Heart right ventricle (tissue), 16 donors: ENCODE measurements at places on chromosomes 7 and 10. TPM values are rescaled to one million over a fixed set of nuclear protein-coding genes. Genes with fewer than 3 reads are reported as not detected.

DNA sequence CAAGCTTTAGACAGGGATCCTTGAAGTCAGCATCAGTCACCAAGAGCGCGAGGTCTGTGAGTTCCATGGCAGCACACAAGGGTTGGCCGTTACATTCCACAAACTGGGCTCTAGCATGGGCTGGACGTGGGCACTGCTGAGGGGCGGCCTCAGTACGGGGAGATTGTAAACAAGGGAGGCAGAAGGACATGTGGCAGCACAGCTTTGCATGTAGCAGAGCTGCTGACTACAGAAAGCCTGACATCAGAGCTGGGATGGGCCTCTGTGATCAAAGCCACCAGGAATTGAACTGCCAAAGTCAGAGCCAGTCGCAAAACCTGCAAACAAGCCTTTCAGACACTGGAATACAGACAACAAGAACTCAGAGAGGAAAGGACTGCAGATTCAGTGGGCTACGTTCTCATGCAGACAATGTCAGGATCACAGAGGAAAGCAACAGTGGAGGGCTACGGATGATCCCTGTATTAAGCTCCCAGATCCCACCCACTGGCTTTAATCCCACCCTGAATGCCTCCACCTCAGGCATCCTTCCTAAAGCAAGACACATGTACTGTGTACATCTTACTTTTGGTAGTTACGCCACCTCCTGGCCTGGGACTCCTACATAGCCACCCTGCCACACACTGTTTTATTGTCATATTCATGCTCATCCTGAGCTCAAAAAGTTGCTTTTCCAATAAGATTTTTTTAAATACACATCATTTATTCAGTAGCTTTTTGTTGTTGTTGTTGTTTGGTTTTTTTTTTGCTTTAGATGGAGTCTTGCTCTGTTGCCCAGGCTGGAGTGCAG lies 291.1 kb upstream of the IMMP2L start:
- H3K36me3 ChIP-seq, result peaks cover under 1% of the 10 kb centered on the region
- no peak overlapping the region for H3K27ac ChIP-seq
- H3K27me3 ChIP-seq, result no peaks in the 10 kb centered on the region

GRCh38 chr10:24771943-24772694 lies 48.4 kb upstream of the ARHGAP21 start:
- DNase-seq, result no peak
- no peaks in the 10 kb centered on the region for H3K27me3 ChIP-seq
- H3K4me1 ChIP-seq, result no peaks in the 10 kb centered on the region
- H3K36me3 ChIP-seq, result no peaks in the 10 kb centered on the region
- H3K27ac ChIP-seq, result no peak overlapping the region

GRCh38 chr7:147400925-147401324 lies 1189.6 kb upstream of the C7orf33 start:
- no peak overlapping the region for H3K4me3 ChIP-seq
- no peaks in the 10 kb centered on the region for H3K36me3 ChIP-seq
- no peak overlapping the region for H3K27ac ChIP-seq
- no peak for DNase-seq
- H3K27me3 ChIP-seq, result no peaks in the 10 kb centered on the region
- H3K4me1 ChIP-seq, result no peaks in the 10 kb centered on the region

TDRD1 gene
- 4.3 TPM for total RNA-seq

DNA sequence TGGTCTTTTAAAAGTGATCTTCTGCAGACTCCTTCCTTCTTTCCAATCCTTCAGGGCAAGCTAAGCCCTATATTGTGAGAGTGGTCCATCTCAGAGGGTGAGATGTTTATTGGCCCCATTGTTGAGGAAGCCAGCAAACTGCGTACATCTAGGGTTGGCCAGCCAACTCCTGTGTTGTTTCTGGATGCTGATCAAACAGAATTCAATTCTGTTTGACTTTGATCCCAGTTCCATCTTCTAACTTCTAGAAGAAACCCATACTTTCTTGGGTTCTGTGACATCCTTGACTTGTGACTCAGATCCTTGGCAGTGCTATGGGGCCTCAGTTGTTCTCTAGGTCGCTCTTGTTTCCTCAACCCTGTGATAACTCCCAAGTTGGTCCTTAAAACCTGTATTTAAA lies 116.2 kb downstream of the LSMEM1 start:
- H3K27ac ChIP-seq, result no peak overlapping the region
- H3K36me3 ChIP-seq, result no peaks in the 10 kb centered on the region
- DNase-seq, result no peak
- H3K4me1 ChIP-seq, result peaks cover 4% of the 10 kb centered on the region
- H3K27me3 ChIP-seq, result no peaks in the 10 kb centered on the region

- H3K4me3 ChIP-seq, result peak within 1 kb of the TSS; percentile 65
- peaks cover 3% of the 10 kb centered on the region for H3K27me3 ChIP-seq
- no peaks in the 10 kb centered on the region for H3K4me1 ChIP-seq
- H3K27ac ChIP-seq, result peak within 1 kb of the TSS; percentile 69
- peak; percentile 43 for DNase-seq
These were observed at the start of gene C10orf67 for GRCh38 chr10:23344241-23344841. Gene C10orf67, minus strand, starts transcription at chr10:23344797. Its CDS starts 23 bp downstream, at chr10:23344774.

DNA sequence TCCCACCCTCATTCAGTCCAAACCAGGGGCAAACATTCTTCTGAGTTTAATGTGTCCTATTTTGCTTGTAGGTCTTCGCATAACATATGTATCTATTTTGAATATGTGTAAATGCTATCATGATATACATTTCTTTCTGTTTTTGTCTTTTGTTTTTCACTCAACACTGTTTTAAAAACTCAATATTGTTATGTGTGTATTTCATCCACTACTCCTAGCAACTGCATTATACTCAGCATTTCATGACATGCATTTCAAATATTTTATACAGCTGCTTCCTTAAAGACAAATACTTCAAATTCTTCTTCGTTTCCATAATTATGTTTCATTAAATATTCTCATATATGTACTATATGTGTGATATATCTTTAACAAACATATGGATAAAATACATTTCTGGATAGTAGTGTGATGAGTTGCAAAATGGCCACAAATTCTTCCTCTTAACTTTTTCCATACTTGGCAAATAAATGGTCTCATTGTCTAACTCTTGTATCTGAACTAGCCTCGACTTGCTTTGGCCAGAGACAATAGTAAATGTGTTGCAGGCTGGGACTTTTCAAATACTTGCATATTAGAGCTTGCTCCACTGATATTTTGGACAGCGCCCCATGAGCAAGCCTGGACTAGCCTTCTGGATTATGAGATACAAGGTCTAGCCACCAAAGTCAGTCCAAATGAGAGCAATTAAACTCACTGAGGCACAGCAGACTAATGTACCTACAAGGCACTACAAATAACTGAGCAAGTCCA lies 539.7 kb upstream of the KCND2 start:
- H3K4me3 ChIP-seq, result no peak overlapping the region
- H3K27me3 ChIP-seq, result no peaks in the 10 kb centered on the region
- no peaks in the 10 kb centered on the region for H3K4me1 ChIP-seq
- H3K27ac ChIP-seq, result no peak overlapping the region

GRCh38 chr10:76640806-76641205 lies 996.8 kb downstream of the KCNMA1 start:
- no peak overlapping the region for H3K27ac ChIP-seq
- DNase-seq, result no peak
- H3K27me3 ChIP-seq, result no peaks in the 10 kb centered on the region

- no peak for DNase-seq
- H3K27ac ChIP-seq, result peak overlapping the region; percentile 92
- H3K4me3 ChIP-seq, result peak overlapping the region; percentile 63
- peaks cover 13% of the 10 kb centered on the region for H3K4me1 ChIP-seq
These were observed 43.8 kb upstream of the FAM20C start for GRCh38 chr7:148543-148931.

GRCh38 chr7:25652366-25652765 lies 424.1 kb upstream of the NPVF start:
- H3K4me1 ChIP-seq, result peaks cover 14% of the 10 kb centered on the region
- H3K27ac ChIP-seq, result no peak overlapping the region
- no peak overlapping the region for H3K4me3 ChIP-seq
- DNase-seq, result no peak
- no peaks in the 10 kb centered on the region for H3K36me3 ChIP-seq

GPRIN2 gene
- not detected for total RNA-seq

- no peak for DNase-seq
- H3K27me3 ChIP-seq, result no peaks in the 10 kb centered on the region
- H3K4me1 ChIP-seq, result no peaks in the 10 kb centered on the region
- H3K27ac ChIP-seq, result no peak overlapping the region
- H3K4me3 ChIP-seq, result no peak overlapping the region
These were observed 182.2 kb upstream of the PRR15 start for GRCh38 chr7:29381206-29382094.

DNA sequence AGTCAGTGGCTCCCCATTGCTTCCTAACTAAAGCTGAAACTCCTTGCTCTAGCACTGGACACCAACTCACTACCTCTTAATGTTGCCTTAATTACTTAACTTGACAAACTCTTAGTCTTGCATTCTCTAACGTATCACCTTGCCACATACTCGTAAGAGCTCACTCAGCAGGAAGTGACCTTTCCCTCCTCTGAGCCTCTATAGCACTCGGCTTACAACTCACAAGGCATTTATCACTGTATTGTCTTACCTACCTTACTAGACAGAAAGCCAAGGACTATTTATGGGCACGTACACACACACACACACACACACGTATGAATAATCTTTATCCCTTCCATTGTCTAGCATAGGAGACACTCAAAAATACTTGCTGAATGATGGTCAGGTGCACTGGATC lies 21.2 kb downstream of the CEP41 start:
- H3K27ac ChIP-seq, result no peak overlapping the region
- no peak overlapping the region for H3K4me3 ChIP-seq
- H3K36me3 ChIP-seq, result no peaks in the 10 kb centered on the region

DNA sequence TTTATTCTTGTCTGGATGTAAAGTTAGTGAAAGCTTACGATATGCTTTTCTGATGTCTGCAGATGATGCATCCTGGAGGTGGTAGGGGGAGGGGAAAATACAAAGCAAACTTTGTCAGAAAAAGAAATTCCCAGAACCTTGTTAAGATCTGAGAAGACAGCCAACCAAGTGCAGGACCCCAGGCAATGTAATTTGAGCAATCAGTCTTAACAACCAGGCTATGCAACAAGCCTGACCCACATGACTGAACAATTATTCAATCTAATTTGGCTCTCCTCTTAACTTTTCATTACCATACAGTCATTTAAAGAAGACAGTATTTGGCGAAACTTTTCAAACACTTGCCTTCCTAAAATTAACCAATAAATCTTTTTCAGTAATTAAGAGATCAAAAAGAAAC lies 74.5 kb downstream of the DNAJC1 start:
- H3K4me1 ChIP-seq, result peaks cover 3% of the 10 kb centered on the region
- no peaks in the 10 kb centered on the region for H3K27me3 ChIP-seq
- DNase-seq, result no peak
- H3K36me3 ChIP-seq, result no peaks in the 10 kb centered on the region
- no peak overlapping the region for H3K27ac ChIP-seq

DNA sequence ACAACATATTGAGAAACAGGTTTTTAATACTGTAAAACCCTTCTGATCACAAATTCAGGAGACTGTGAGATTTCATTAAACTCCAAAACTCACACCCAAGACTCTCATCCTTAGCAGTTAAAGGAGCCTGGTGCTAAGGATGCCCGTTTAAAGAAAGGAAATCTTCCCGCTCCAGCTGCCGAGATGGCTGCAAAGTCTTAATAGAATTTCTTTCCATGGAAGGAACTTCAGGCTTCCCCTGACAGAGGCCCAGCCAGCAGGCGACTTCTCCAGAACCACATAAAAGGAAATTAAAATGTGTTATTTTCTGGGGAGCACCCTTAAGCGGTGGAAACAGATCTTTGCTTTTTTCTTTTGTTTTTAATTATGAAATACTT lies 104.7 kb upstream of the CHST15 start:
- no peaks in the 10 kb centered on the region for H3K36me3 ChIP-seq
- DNase-seq, result no peak
- H3K4me1 ChIP-seq, result no peaks in the 10 kb centered on the region
- no peaks in the 10 kb centered on the region for H3K27me3 ChIP-seq

DNA sequence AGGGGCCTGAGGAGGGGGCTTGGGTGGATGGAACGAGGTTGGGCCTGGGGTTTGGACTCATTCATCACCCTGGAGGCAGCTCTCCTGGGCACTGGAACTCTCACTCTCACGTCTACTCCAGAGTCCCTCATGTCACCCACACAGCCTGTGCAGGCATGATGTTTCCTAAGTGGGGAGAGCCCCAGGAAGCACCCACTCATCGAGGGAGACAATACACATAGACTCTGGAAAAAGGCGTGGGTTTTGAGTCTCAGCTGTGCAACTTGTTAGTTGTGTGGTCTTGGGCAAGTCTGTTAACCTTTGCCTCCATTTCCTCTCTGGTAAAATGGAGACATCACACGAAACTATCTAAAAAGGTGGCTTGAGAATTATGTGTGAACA lies 25.9 kb upstream of the RBM20 start:
- no peak overlapping the region for H3K27ac ChIP-seq
- no peak overlapping the region for H3K4me3 ChIP-seq
- H3K27me3 ChIP-seq, result no peaks in the 10 kb centered on the region

- no peaks in the 10 kb centered on the region for H3K36me3 ChIP-seq
- H3K27ac ChIP-seq, result no peak overlapping the region
- H3K27me3 ChIP-seq, result peaks cover 22% of the 10 kb centered on the region
These were observed 4.6 kb upstream of the GDF10 start for GRCh38 chr10:47295411-47295810.

KIN gene
- total RNA-seq, result 7.6 TPM

DNA sequence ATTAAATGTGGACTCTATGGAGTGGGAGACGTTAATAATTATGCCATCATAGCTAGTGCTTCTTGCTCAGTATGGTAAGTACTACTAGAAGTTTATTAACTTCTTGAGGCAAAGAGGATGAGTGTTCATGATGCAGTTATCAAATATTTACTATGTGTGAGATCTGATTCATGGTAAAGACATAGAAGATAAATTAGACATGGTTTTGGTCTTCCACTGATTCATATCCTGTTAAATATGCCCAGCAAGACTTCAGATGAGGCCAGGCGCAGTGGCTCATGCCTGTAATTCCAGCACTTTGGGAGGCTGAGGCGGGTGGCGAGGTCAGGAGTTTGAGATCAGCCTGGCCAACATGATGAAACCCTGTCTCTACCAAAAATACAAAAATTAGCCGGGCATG lies 547.1 kb upstream of the ANKRD30A start:
- H3K36me3 ChIP-seq, result no peaks in the 10 kb centered on the region
- no peaks in the 10 kb centered on the region for H3K27me3 ChIP-seq
- no peaks in the 10 kb centered on the region for H3K4me1 ChIP-seq
- H3K27ac ChIP-seq, result no peak overlapping the region

DNA sequence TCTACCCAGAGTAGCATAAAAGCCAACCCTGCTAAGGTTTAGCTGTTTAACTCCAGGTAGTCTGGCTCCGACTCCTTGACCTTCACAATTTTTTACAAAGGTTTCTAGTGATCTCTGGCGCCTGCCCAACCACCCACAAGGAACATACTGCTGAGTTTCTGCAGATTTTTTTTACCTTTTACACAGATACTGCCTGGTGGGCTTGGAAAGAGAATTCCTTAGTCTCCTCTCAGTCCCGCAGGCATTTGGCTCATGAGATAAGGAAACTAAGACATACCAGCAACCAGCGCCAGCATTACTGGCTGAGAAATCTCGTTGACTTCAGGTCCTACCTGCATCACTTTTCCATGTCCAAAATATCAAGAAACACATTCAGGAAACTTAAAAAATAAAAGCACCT lies 51.1 kb upstream of the LYZL1 start:
- H3K4me3 ChIP-seq, result no peak overlapping the region
- H3K36me3 ChIP-seq, result no peaks in the 10 kb centered on the region
- no peak for DNase-seq
- H3K4me1 ChIP-seq, result no peaks in the 10 kb centered on the region
